ENCODE measurements at places on chromosomes 7 and 10.
A peak's percentile ranks its signal among the peaks of the same experiment; 100 is the strongest.

- no peak for DNase-seq
Measured at GRCh38 chr10:11205030-11205772, 187.5 kb downstream of the CELF2 start.

DNA sequence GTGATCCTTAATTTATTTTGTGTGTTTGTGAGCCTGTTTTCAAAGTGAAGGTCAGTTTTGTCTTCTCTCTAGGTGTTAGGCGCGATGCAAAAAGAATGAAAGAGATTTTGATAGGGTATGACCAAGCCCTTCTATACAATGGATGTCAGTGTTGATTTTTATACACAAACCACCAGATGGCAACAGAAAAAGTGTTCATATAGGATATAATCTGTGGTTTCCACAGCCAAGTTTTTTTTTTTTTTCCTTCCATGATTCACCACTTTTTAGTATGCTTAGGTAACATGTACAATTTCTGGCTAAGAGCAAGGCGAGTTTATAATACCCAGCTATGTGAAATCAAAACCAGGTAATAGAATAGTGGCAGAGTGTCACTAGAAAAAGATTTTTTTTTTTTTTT lies 8.1 kb downstream of the SDK1 start:
- no peak for DNase-seq

- DNase-seq, result no peak
Measured at GRCh38 chr10:71796749-71797405, 23.6 kb upstream of the VSIR start.

DNA sequence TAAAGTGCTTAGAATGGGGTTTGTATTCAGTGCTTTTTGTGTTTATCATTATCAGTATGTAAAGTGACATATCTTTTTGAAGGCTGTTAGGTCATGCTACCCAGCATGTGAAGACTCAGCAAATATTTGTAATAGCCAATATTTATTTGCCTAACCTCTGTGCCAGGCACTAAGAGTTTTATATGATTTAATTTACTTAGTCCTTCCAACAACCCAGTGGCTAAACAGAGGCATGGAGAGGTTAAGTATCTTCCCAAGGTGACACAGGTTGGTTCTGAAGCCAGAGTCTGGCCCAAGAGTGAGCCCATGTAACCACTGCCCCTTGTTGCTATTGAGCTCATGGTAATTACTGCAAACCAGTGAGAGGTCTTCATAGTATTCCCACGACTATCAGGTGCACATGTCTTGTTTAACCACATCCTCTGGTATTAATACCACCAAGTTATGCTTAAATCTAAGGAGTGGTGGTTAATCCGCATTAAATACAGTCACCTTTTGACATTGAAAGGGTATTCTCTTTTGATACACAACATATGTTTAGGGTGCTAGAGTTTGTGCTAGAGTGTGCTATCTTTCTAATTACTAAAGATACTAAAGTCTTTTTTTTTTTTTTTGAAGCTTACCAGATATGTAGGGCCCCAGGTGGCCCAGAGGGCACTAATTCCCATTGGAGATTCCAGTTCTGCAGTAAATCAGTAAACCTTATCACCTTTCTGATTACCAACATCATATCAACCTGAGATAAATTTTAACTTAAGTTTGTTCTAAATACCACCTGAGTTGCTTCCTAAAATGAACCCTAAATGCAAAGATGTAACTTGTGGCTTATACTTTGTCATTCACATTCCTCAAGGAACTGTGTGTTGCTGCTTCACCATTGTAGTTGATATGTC lies 2.9 kb downstream of the ADD3 start:
- DNase-seq, result no peak

GRCh38 chr10:129680661-129681344 lies 213.8 kb downstream of the MGMT start:
- DNase-seq, result no peak

- DNase-seq, result no peak
Measured at GRCh38 chr7:155824227-155824886, 12.1 kb upstream of the SHH start.

DNA sequence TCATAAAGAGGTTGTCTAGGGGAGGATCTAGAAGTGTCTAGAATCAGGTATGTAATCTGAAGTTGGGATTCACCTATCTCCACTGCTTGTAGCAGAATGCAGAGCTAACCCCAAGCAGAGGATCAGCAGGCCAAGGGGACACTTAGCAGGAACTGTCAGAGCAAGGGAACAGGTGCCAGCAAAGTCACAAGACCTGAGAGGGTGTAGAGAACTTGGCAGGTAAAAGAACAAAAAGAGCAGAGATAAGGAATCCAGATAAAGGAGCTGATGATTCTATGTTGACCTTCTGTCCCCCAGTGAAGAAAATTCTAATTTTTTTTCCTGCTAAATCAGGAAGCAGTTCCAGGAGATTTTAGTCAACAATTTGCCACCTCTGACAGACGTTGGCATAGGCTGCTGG lies 91.4 kb upstream of the CCDC71L start:
- DNase-seq, result no peak

DNA sequence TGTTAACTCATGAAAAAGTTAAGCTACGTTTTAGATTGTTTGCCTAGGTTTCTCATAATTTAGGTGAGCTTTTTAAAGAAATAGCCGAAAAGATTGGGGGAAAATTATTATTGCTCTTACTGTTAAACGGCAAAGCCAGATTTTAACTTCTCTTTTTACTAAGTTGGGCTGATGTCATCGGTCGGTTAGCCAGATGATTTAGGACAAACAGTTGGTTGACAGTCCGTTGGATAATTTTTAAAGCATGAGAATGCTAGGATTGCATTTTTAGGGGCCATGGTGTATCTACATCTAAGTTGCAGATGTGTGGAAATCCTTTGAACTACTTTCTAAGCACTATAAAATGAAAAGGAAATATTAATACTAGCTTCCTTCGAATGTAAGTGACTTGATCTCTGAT lies 280.9 kb upstream of the AKR1E2 start:
- DNase-seq, result no peak

DNA sequence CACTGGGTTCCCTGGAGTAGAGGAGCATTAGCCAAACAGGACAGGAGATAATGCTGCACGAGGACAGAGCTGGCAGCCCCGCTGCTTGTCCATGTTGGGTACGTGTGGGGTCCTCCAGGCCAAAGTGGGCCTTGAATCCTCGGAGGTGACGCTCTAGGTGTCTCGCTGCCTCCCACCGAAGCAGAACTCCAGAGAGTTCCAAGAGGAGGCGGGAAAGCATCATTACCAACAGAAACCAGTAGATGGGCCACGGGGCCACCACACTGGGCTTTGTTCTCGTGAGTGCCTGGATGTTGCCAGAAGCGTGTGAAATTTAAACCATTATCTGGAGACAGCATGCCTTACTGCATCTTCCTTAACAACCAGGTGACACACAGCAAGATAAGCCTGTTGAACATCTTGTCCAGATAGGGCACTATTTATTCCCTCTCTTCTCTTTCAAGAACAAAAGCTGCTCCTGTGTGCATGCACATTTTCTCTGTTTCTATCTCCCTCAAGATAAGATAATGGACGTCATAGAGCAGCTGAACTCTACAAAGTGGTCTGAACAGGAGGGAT lies 56.8 kb downstream of the TNS3 start:
- DNase-seq, result no peak

DNA sequence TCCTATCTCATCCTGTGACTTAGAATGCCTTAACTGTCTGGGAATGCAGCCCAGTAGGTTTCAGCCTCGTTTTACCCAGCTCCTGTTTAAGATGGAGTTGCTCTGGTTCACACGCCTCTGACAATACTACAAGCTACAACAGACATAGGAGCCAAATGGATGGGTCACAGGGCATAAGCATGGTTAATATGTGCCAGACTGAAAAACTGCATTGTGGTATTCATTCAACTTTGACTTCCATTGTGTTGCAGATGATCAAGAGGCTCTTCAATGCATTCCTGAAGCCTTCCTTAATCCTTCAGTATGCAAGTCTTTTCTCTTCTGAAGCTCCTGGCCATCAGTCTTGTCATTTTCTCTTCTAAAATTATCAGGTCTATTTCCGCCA lies 20.3 kb upstream of the RNF32 start:
- no peak for DNase-seq

GRCh38 chr10:100872034-100872791 lies 40.5 kb upstream of the SLF2 start:
- peak; percentile 61 for DNase-seq

DNA sequence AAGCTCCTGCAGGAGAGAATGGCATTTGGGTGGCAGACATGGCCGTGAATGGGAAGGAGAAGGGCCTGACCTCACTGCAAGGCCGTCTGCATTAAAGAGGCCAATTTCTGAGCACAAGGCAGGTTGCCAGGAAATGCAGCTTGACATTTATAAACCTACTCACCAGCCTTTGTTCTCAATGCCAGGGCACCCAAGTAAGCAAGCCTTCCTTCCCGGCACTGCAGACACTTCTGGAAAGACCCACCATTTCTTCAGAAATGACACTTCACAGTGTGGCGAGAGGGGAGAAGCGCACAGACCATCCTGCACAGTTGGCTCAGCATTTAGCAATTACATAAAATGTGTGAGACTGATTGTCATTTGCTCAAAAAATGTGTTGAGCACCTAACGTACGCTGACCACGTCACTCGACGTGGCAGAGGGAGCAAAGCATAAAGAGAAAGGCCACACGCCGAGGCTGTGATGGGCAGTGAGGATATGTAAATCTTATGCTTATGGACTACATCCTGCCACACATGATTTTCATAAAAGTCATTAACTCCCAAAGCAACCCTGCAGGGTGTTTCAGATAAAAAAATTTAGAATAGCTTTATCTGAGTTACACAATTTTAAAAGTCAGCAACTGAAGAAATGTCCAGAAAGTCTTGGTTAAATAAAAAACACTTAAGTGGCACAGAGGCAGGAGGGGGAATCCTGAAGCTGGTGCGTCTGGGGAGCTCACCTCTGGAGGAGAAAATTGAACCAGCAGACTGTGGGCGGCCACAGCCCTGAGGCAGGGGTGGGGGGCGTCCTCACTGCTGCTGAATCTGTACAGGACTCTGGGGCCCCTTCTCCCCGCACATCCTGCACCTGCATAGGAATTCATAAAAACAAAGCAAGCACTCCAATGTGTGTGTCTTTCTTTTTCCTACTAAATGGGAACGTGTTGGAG lies 543.8 kb downstream of the PTPRN2 start:
- DNase-seq, result no peak

- DNase-seq, result no peak
Measured at GRCh38 chr10:132612571-132613504, 75.3 kb downstream of the INPP5A start.

GRCh38 chr7:141660259-141660658 lies 41.7 kb downstream of the DENND11 start:
- DNase-seq, result no peak

- DNase-seq, result no peak
Measured at GRCh38 chr10:63711867-63712716, 190.9 kb downstream of the REEP3 start.

DNA sequence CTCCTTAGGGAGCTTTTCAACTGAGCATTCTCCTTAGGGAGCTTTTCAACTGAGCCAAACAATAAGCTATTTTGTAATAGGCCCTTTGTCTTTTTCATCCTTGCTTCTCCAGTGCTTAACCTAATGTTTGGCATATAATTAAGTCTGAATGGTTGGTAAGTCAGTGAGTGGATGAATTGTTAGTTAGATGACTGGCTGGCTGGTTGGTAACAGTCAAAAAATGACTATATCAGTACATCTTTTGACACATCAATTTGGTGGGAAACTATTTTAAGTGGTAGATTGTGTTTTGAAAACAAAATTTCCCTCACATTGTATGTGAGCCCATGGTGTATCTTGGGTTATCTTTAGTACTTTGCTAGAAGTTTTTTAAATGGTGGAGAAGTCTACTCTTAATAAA lies 16.4 kb downstream of the ING3 start:
- no peak for DNase-seq

- DNase-seq, result peak; percentile 58
Measured at GRCh38 chr10:102645741-102646609, 1.7 kb downstream of the TRIM8 start.

GRCh38 chr7:110257673-110258072 lies 833.3 kb upstream of the LRRN3 start:
- no peak for DNase-seq

DNA sequence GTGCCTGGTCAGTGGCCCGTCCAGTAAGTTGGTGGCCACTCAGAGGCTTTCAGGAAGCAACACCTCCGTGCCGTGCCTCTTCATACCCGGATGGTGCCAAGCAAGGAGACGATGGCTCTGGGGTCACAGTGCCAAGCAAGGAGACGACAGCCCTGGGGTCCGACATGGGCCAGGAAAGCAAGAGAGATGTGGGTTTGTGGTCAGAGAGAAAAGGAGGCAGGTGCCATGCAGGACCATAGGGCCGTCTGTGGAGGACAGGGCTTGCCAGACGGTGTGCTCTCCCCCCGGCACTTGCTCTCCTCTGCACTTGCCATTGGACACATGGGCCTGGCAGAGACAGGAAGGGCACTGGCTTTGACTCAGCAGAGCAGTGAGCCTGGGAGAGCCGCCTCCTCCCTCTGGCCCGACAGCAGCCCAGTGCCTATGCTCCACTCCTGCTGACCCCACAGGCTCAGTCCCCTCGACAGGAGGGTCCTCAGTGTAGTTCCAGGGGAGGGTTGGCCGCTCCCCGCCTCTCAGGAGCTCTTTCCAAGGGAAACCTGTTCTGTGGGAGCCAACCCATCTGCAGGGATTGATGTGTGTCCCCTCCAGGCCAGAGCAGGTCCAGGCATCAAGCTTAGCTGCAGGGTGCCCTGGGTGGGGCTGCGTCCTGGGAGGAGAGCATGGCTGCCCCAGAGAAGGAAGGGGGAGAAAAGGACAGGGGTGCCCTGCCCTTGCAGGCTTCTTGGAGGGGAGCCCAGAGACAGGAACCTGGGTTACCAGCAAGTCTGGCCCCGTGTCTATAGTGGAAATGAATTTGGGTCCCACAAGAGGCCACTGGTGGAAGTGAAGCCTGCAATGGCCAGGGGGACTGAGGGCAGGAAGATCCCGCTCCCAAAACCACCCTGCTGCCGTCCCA lies 7.6 kb upstream of the CALML5 start:
- no peak for DNase-seq

DNA sequence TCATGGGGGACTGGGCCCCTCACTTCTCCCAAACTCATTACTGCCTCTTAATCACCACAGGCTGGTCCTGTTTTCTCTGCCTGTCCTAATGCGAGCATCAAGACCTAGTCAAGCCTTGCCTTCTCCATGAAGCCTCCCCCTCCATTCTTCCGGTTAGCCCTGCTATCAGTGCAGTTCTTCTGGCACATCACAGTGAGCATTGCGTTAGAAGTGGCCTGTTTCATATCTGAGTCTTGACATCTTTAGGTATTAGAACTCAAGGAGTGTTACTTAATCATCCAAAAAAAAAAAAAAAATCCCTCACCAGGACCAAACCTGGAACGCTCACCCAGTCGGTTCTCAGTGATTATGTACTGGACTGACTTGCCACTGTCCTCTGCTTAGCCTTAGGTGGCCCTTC lies 17.4 kb downstream of the SNX10 start:
- no peak for DNase-seq

DNA sequence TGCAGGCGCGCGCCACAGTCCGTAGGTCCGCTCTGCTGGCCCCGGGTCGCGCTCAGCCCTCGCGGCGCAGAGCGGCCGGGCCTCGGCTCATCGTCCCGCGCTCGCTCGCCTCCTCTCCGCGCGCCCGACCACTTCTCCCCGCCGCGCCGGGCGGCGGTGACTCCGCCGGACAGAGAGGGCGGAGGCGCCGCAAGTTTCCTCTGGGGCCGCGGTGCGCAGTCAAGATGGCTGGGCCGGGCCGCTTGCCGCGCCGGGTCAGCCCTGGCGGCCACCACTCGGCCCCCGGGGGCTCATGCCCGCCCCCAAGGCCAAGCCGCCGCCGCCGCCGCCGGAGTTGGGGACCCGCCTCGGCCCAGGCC lies 441 bp downstream of the FZD8 start:
- DNase-seq, result peak; percentile 25
